Stimulated activated CD4-positive, alpha-beta T cell treated with anti-CD3 and anti-CD28 coated beads, Interleukin-12 subunit alpha, Interleukin-12 subunit beta, amount 100 ng/mL, for 4 hours (primary cell): ENCODE measurements at places on chromosomes 4 and X.

DNA sequence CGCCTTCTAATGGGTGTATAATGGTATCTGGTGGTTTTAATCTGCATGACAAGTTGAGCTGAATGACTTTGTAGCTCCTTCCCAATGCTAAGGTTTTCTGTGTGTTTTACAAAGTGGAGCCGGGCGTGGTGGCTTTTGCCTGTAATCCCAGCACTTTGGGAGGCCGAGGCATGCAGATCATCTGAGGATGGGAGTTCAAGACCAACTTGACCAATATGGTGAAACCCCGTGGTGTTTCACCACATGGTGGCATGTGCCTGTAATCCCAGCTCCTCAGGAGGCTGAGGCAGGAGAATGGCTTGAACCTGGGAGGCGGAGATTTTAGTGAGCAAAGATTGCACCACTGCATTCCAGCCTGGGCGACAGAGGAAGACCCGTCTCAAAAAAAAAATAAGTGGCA is 28.9 kb downstream of the ARFIP1 start:
- DNase-seq: no peak

DNA sequence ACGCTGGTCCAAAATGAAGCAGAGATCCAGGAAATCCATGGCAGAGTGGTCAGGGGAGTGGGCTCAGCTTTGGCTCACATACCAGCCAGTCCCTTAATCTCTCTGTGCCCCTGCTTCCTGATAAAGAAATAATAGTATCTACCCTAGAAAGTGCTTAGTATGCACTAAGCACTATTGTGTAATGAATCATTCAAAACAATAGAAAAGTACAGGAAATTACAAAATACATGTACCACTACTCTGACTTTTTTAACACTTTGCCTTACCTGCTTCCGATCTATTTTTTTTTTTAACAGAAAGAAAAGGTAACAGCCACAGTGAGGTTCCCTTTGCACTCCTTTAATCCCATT is 49.9 kb downstream of the TBC1D9 start:
- no peak for DNase-seq

DNA sequence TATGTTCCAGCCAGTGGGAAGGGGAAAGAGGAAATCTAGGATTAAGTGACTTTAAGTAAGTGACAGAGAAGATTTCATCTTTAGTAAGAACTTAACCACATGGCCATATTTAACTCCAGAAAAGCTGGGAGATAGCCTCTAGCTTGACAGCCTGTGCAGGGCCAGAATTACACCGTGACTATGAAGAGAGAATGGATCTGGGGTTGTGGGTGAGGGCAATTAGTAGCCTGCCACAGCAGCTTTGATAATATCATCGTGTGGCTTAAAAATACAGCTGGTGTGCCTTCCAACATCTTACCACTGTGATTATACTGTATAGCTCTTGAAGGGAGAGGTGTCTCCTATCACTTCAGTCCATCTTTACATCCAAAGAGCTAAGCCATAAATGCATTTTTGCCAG is 57.6 kb upstream of the TBC1D9 start:
- DNase-seq: no peak

- no peak for DNase-seq
These were observed at the start of gene LNX1 for GRCh38 chr4:53591372-53591892. TSS of gene LNX1 (minus strand) at chr4:53591486. CDS start at chr4:53574002, 17,484 bp downstream.

DNA sequence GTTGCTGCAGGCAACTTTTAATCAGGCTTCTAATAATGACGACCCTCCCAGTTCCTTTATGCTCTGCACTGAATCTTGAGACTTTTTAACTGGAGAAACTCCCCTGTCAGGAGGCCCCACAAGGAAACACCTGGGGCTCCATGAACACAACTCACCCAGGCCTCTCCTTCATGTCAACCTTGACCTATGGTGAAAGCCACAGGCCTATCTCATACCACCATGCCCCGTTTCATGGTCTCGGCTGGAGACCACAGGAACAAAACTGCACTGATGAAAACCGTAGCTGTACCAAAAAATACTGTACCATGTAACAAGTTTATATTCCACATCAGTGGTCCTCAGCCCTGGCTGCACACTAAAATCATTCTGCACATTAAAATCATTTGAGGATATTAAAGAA is 57.0 kb downstream of the ZNF827 start:
- DNase-seq: no peak

GRCh38 chr4:43816116-43816515 is 632.5 kb downstream of the KCTD8 start:
- no peak for DNase-seq

DNA sequence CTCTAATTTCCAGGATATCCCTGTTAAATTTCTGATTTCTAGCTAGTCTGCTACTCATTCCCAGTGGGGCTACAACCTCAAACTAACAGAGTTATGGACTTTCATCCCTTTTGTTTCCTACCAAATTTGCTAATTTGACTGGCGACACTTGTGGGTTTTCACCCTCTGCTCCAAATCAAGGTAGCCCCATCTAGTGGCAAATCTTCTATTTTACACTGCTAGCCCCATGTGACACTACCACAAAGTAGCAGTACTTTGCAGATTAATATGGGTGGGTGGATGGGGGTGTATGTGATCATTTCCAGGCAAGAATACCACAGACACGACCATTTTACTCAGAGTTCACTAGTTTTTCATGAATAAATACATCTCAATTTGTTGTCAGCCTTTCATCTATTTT is 150.3 kb downstream of the MSL3 start:
- DNase-seq: no peak

DNA sequence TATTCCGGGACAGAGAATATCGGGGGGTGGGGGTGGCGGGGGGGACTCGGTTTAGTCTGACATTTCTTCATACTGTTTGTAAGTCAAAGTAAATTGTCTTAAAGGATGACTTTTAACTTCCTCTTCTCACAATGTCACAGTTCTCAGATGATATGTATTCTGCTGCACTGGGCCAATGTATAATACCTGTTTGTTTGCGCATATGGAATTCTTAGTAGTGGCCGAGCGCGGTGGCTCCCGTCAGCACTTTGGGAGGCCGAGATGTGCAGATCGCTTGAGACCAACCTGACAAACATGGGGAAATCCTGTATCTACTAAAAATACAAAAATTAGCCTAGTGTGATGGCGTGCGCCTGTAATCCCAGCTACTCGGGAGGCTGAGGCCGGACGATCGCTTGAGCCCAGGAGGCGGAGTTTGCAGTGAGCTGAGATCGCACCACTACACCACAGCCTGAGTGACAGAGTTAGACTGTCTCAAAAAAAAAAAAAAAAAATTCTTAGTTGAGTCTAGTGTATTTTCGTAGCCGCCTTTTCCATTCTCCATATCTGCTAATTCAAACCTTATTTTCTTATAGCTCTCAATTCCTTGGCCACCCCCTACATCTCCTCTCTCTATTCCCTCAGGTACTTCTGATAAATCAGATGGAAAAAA is 851 bp downstream of the POLR2B start:
- peak; percentile 40 for DNase-seq

DNA sequence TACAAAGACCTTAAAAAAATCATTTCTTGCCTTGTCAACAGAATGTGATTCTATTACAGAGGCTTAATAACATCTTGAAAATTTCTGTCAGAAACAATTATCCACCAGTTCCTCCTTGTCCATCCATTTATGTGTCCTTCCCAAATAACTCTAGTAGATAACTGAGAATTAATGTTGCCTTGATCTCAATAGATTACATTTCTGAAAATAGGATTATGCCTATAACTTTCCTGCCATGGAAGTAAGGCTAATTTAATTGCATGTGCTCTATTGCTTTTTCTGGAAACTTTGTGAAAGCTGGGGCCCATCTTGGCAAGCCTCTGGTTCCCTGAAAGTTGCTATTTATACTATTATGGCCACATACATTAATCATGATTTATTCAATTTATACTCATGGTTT is 76.2 kb upstream of the UNC5C start:
- DNase-seq: no peak

DNA sequence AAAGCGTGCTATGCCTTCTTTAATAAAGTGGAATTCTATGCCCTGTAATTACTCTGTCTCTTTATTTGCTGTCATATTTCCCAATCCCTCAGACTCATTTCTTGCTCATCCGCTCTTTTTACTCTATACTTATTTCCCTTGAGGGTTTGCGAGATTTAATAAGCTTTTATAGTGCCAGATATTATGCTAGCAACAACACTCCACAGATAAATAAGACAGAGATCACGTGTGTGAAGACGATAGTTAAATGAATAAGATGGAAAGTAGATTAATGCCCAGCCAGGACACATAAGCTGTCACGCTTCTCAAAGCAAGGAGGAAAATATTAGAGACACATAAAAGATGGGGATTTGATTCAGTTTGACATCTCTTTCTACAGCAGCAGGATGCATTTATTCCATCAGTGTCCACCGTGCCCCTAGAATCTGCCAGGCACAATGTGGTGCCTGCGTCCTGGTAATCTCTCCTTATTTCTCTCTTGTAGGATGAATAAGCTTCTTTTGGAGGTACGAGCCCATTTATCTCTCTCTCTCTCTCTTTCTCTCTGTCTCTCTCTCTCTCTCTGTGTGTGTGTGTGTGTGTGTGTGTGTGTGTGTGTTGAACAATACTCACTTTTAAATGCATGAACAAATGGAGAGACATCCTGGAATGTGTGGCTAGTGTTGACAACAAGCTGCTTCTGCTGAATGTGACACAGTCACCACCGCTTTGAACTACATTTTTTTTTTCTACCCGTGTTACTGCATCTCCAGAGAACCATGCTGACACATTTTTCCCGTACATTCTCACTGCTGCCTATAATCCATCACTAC is 48.2 kb downstream of the TMEM156 start:
- no peak for DNase-seq

DNA sequence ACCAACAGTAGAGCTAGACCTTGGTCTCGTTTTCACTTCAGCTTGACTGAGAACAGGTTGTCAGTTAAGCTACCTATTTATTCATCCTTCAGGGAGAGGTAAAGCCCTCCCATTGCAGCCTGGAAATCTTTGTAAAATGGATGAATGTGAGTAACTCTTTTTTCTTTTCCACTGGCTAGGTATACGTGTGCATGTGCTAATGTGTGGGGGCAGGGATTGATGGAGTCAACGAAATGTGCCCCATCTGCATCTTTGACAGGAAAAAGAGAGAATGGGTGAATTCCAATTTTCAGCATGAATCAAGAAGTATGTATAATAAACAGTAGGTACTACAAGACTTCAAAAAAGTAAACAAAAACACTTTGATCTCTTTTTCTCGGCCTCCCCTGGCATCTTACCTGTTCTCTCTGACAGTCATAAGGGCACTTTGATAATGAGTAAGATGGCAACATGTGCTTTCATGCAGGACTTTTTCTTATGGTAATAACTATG is at the start of gene IL21:
Gene IL21 (minus strand): TSS at position 51 of the 492 bp plus-strand sequence. CDS start 55 bp downstream, outside the sequence.
- DNase-seq: no peak

GRCh38 chr4:99403380-99404184 is 31.6 kb downstream of the ADH7 start:
- DNase-seq: no peak

DNA sequence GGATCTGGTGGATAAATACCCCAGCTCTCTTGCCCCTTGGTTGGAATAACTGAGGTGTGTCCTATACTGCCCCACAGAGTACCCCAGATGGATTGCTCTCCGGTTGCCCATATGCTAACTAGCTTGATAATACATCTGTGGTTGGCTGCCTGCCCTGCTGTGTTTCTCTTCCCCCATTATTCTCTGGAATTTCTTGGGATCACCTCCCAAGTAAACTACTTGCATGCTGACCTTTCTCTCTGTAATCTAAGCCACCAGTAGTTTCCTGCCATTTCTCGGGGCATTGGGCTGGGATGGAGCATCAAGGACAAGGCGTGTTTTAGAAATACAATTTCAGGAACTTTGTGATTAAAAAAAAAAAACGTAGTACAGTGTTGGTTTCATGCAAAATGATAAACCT is 25.2 kb downstream of the PPP1R2C start:
- no peak for DNase-seq

GRCh38 chr4:113437129-113437528 is 324.4 kb downstream of the CAMK2D start:
- DNase-seq: no peak

- DNase-seq: no peak
These were observed 88.7 kb downstream of the DCTD start for GRCh38 chr4:182828360-182829025.

GRCh38 chr4:41512596-41512995 is 25.4 kb upstream of the LIMCH1 start:
- DNase-seq: no peak

- DNase-seq: no peak
These were observed 14.4 kb downstream of the ABCG2 start for GRCh38 chr4:88144048-88144447.

GRCh38 chr4:173170182-173170778 is 1.7 kb downstream of the GALNT7 start:
- DNase-seq: no peak

DNA sequence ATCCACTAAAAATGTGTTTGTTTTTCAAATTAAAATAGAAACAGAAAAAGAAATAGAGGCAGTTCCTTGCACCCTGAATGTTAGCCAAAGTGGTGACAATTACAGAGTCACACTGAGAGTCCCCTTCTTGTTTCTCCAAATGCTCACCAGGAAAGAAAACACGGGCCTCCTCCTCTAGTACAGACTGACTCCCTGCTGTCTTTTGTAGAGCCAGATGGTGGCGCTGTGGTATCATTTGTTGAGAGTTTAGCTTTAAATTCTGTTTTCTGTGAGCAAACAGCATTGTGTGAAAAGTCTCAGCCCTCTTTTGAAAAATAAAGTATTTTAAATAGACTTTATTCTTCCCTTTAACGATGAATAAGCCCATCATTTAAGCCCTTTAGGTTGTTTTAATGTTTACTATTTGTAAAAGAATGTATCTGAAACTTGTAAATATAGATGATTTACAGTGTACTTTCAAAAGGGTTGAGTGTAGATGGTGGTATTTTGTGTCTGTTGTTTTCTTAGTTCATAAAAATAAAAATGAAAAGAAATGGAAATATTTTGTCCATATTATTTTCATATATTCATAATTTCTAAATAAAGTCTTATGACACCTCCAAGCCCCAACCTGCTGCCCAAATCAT is 36.9 kb upstream of the ATOH1 start:
- peak; percentile 3 for DNase-seq

GRCh38 chrX:155188786-155189185 is 27.5 kb upstream of the VBP1 start:
- no peak for DNase-seq

DNA sequence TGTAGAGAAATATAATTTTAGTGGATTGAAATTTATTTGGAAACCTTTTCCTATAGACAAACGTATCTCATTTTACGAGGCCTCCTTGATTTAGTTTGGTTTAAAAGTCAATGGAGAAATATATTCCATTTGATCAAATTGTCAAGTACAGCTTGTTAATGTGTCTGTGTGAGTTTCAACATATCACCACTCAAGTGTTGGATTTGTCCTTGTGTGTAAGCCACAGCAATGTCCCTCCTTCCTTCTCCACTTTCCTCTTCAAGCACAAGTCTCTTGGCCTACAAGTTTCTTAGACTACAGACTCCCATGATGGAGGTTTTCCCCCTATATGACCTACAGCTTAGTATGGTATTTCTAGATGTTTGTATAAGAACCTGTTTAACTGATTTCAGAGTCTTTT is 104.7 kb downstream of the SYNPO2 start:
- DNase-seq: no peak

- DNase-seq: no peak
These were observed 62.7 kb downstream of the SLC9A6 start for GRCh38 chrX:136047969-136048368.

DNA sequence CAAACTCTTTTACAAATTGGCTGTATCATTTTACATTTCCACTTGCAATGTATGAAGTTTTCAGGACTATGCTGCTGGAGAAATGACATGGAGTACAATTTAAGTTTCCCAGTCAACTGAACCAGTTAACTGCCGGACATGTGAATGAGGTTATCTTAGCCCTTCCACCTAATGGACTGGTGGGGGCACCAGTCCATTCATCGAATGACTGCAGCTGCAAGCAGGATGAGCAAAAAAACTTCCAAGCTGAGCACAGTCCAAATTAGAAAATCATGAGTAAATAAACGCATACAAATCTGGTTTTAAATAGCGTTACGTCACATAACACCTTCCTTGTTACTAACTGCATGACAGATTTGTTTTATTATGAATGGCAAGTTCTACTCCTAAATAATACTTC is 1131.5 kb downstream of the PCDH18 start:
- DNase-seq: no peak
